ENCODE measurements at places on chromosomes 3 and 15. TPM values are rescaled to one million over a fixed set of nuclear protein-coding genes. Genes with fewer than 3 reads are reported as not detected.

CCDC32 gene
- total RNA-seq: 11.6 TPM

PIF1 gene
- 0.28 TPM for total RNA-seq

CAMP gene
- 3.1 TPM for total RNA-seq

LRRN1 gene
- under 0.01 TPM for total RNA-seq

GRAMD2A gene
- 7.2 TPM for total RNA-seq

WDR93 gene
- total RNA-seq: not detected

SRP14 gene
- total RNA-seq: 186 TPM

ZPLD1 gene
- total RNA-seq: 0.07 TPM

MESP2 gene
- 0.21 TPM for total RNA-seq

RTP4 gene
- total RNA-seq: under 0.01 TPM

ZNF860 gene
- 3.8 TPM for total RNA-seq

IQCH gene
- 3.1 TPM for total RNA-seq

Data from nasal cavity respiratory epithelium epithelial cell of viscerocranial mucosa (primary cell).